Activated CD4-positive, alpha-beta T cell treated with anti-CD3 and anti-CD28 coated beads, Interleukin-2, Interleukin-4, amounts not matched to agents 100 ng/mL and 50 ng/mL, durations not matched to agents 16 hours and 8 hours (primary cell): ENCODE measurements at places on chromosomes 13 and 19.

DNA sequence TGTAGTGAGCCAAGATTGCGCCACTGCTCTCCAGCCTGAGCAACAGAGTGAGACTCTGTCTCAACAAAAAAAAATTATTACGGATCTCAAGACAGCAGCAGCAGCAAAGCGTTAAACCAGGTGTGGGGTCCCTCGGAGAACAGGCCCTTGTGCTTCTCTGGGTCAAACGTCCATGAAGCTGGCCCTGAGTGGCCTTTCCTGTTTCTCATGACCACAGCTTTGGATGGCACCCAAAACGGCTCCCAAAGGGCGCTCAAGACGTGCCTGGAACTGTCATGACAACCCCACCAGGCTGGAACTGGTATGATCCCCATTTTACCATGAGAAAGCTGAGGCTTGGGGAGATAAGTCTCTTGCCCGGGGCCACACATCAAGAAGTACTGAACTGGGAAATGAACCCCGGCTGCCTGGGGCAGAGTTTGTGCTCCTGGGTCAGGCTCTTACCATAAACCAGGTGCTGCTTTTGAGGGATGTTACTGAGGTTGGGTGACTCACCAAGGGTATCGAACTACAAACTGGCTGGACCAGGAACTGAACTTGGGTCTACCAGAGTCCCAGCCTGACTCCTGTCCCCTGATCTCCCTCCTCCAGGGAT lies 11.6 kb upstream of the SAMD1 start:
- DNase-seq: no peak

DNA sequence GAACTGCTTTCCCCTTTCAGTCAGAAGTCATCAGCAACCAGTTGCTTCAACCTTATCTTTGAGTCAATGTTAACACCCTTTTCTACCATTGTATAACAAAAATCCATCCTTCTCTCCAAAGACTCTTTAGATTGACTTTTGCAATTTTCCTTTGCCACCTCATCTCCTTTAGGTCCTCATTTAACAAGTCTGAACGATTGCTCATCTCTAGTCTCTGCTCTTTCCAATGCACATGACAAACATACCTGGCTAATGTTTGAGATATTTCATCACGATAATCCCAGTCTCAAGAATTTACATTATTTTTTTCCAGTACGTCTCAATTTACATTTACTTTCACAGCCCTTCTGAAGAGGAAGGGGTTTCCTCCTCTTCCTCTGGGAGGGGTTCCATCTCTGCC lies 127.5 kb downstream of the KLF12 start:
- no peak for DNase-seq

DNA sequence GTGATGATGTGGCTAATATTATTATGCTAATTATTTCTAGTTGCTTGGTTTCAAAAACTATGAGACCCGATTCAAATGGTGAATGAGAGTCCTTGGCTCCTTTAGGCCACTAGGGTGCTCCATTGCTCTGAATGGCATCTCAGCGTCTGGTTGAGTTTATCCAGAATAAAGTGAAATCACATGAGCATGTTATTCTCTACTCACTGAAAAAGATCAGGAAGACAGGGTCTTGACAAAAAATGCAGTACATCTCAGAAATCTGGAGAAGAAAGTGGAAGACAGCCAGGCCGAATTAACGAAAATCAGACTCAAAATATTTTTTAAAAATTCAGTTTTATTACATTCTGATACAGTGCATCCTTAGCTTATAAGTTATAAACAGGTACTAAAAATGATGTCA lies 516.2 kb downstream of the MYO16 start:
- peak; percentile 38 for DNase-seq

GRCh38 chr13:113586661-113587479 lies 2.3 kb downstream of the TFDP1 start:
- peak; percentile 54 for DNase-seq

DNA sequence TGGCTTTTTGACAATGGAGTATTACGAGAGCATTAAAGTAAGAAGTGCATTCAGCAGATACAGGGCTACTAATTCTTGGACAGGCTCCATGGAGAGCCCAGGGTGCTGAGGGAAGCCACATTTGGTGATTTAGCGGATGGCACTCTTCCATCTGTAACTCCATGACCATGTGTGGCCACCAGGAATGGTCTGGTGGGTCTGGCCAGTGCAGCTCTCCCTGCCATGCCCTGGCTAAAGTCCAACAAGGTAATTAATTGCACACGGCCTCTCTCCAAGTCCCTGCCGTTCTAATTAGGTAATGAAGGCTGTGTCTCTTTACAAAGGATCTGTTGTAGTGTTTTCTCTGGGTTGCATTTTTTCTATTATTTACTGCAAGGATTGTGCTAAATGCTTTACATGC lies 4.3 kb upstream of the ZFR2 start:
- DNase-seq: no peak

- DNase-seq: peak; percentile 26
Observed at GRCh38 chr13:97262058-97262457, 39.9 kb downstream of the MBNL2 start.

- DNase-seq: no peak
Observed at GRCh38 chr13:74066937-74067336, 67.3 kb downstream of the KLF12 start.

- no peak for DNase-seq
Observed at GRCh38 chr13:43031881-43032280, 8.5 kb downstream of the DNAJC15 start.

GRCh38 chr19:47719047-47719859 lies 6.0 kb downstream of the EHD2 start:
- no peak for DNase-seq

- no peak for DNase-seq
Observed at GRCh38 chr13:23350009-23350408, 83.5 kb downstream of the SACS start.

- DNase-seq: no peak
Observed at GRCh38 chr13:29402166-29402636, 193.3 kb downstream of the SLC7A1 start.

DNA sequence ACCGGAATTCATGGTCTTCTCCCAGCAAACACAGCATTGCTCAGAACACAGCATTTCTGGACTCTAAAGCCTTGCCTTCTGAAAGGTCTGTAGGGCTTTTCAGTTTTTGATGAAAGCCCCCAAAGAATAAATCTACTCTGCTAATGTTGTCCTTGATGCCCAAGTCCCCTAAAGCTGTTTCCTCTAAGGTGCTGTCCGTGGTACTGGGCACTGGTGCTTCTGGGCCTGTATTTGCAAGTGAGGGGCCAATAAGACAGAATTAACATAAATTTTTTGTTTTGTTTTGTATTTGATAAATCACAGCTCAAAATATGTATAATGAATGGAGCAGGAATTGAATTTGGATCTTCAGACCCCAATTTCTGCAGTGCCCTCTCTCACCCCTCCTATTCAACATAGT lies 12.1 kb upstream of the LGALS13 start:
- no peak for DNase-seq
